ENCODE measurements at places on chromosomes 7 and 10.

GRCh38 chr7:33373195-33373594 is 243.8 kb downstream of the BBS9 start:
- DNase-seq = no peak

- no peak for DNase-seq
Measured at GRCh38 chr10:62708569-62708968, 96.0 kb upstream of the ADO start.

DNA sequence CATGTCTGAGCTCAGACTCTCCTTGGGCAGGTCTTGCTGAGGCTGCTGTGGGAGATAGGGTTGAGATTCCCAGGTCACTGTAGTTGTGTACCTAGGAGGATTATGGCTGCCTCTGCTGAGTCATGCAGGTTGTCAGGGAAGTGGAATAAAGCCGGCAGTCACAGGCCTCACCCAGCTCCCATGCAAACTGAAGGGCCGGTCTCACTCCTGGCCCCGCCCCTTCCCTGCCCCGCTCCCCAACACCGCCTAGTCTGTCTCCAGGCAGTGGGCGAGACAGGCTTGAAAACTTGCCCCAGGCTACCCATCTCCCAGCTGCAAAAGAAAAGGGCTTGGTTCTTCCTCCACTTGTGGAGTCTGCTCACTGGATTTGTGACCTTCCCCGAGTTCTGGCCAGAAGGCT is 41.6 kb upstream of the SDHAF3 start:
- DNase-seq = no peak

GRCh38 chr10:33143160-33143728 is 185.2 kb upstream of the ITGB1 start:
- DNase-seq = peak; percentile 81

DNA sequence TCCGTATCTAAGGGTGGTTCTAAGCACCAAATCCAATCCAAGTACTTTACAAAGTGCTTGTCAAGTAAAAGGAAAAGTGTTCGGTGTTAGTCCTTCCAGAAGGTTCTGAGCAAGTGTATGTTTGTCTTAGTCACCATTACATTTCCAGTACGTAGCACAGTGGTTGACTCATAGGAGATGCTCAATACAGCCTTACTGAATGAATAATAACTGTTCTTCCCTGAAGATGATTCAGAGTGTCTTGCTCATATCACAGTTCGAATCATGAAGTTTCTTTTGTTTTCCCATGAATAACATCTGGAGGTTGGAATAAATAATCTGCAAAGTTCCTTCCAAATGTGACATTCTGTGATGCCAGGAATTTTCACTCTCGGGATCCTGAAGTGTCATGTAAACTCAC is 53.4 kb downstream of the WNT2 start:
- peak; percentile 94 for DNase-seq

GRCh38 chr7:74083928-74084721 is 521 bp downstream of the LIMK1 start:
- peak; percentile 44 for DNase-seq

DNA sequence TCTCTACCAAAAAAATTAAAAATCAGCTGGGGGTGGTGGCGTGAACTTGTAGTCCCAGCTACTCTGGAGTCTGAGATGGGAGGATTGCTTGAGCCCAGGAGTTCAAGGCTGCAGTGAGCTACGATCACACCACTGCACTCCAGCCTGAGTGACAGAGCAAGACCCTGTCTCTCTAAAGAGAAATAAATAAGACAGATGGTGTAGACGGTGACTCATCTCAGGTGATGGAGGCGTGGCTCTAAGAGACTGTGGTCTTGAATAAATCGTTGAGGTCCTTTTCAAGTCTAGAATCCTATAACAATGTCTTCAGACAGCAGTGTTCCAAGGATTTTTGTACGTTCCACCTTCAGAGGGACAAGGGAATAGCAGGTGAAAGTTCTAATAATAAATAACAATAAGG is 53.8 kb upstream of the PFKFB3 start:
- no peak for DNase-seq

DNA sequence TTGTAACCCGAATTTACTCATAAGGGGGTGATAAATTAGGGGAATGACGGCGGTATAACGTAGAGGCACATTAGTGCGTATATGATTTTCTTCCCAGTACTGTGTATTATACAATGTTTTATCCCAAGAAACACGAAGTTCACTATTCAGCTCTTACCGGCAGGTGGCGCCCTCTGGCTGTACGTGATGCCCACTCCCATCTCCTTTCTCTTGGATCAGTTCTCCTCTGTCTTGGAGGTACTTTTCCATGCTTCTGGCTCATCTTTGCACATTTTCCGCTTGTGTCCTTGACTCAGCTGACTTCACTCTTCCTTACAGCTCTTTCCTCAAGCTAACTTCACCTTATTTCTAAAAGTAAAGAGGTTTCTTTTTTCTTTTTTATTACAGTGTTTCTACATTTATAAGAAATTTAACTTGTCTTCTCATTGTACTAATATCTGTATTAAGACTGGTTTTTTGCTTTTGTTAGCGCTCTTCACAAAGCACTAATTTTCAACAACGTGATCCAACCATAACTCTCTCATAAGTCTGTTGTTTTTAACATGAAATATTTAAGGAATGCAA is 21.3 kb downstream of the TMEM176B start:
- peak; percentile 53 for DNase-seq

DNA sequence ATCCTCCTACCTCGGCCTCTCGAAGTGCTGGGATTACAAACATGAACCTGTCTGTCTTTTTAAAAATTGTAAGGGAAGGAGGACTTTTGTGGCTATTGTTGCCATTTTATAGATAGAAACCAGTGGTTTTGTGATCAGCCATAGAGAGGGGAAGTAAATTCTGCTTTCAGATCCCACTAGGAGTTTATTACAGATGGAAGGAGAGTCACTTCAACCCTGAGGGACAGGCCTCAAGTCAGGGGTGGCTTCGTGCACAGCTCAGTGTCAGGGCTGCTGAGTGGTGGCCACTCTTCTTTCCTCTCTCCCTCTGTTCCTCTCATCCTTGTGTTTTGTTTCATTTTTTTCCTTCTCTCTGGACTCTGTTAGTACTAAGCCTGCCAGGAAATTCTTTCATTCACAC is 60.8 kb downstream of the OGDH start:
- no peak for DNase-seq

GRCh38 chr7:140696024-140696679 is 356 bp upstream of the NDUFB2 start:
- peak; percentile 94 for DNase-seq

GRCh38 chr10:11345224-11346054 is 266.0 kb downstream of the USP6NL start:
- DNase-seq = no peak

- no peak for DNase-seq
Measured at GRCh38 chr7:20019757-20020432, 197.3 kb downstream of the MACC1 start.

GRCh38 chr10:3782451-3783315 is 2.3 kb downstream of the KLF6 start:
- DNase-seq = peak; percentile 94

GRCh38 chr10:119413093-119413453 is 129.4 kb downstream of the RGS10 start:
- DNase-seq = peak; percentile 55

DNA sequence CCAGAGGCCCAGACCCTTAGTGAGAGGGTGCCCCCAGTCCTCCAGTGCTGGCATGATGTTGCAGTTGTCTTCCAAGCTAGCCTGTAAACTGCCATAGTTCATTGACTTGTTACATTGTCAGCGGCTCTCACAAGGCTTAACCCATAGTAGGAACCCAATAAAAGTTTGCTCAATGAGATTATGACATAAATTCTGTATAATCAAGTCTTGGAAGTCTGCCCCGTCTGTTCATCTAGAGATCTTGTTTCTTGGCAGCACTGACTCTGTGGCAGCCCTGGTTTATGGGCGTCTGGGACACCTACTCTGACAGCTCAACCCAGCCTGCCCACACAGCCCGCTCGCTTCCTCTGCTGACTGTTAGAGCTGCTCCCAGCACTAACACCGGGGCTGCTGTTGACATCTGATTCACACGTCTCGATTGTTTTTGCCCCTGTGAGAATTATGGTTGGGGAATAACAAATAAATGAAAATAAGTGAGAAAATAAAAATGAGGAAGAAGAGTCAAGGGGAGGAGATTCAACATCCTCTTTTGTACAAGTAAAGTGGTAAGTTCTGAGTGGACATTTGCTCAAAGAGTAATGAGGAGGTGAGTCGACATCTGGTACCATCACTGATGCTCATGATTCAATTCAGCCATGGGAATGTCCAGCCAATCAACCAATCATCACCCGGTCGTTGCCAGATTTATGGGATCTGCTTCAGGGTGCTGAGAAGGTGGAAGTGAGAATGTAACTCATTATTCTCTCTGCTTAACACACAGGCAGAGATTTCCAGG is 160.8 kb downstream of the SPAG6 start:
- no peak for DNase-seq

- DNase-seq = peak; percentile 65
Measured at GRCh38 chr7:30164567-30164966, 29.8 kb downstream of the MTURN start.

- peak; percentile 79 for DNase-seq
Measured at GRCh38 chr7:47648275-47648925, 66.5 kb upstream of the TNS3 start.

DNA sequence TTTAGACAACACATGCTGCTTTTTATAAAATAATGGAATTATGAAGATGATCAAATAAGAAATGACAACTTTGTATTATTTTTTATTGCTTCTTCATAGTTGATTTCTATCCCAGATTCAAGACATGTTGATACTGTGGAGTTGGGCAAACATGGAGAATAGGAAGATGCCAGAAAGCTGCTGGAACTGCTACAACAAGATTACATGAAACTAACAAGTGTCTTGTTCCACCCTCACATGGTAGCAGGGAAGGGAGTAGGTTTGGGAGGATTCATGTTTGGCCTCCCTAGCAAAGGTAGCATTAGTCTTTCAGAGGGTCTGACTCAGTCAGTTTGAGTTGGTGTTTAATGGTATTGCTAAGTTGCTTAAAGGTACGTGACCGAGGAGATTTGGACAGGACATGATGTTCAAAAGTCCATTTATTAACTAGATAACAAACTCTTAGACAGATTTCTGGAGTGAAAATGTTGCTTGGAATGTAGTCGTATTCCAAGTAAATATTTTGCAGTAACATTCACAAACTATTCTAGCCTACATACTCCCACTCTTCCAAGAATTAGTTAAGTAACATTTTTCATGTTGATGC is 33.1 kb downstream of the PRR15 start:
- DNase-seq = no peak

DNA sequence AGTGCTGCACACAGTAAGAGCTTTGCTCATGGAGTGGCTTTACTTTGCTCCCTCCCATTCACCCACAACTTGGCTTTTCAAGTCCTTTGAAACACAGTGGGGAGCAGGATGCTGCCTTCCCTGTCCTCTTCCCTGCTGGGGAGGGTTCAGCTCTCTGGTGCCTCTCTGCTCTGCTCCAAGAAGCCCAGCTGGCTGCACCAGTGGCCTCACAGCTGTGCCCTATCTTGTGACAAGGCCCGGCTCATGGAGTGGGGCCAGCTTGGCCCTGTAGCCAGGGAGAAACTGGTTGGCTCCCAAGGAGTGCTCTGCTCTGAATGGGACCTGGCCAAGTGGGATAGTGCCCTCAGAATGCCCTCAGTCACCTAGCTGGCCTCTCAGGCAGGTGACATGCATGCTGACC is 212.3 kb upstream of the ZMIZ1 start:
- DNase-seq = no peak

GRCh38 chr7:144006692-144007042 is 6.5 kb downstream of the OR6B1 start:
- no peak for DNase-seq
